GM03348 (cell line): ENCODE measurements at places on chromosomes 2 and 18.

GRCh38 chr18:70207181-70207580 is 1.7 kb upstream of the RTTN start:
- DNase-seq: no peak

- no peak for DNase-seq
Observed at GRCh38 chr2:25576596-25576995, 96.8 kb downstream of the DTNB start.

GRCh38 chr2:11559786-11560155 is 25.9 kb downstream of the GREB1 start:
- no peak for DNase-seq

GRCh38 chr18:24846138-24846537 is 385.7 kb downstream of the HRH4 start:
- DNase-seq: no peak

DNA sequence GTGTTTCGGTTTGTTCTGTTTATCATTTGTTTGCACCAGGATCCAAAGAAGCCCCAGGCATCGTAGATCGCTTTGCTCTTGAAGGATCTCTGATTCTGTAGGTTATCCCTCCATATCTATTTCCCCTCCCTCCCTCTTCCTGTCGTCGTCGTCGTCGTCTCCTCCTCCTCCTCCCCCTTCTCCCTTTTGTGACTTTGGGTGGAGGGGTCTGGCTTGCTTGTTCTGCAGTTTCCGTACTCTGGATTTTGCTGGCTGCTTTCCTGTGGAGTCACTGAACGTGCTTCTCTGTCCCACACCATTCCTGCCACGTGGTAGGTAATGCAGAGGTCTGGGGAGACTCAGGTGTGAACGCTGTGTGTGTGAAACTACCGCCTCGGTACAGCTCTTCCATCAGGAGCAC is 225.0 kb downstream of the LDLRAD4 start:
- DNase-seq: no peak

- DNase-seq: peak; percentile 86
Observed at GRCh38 chr2:109171444-109172334, 42.7 kb downstream of the SH3RF3 start.

GRCh38 chr2:184371641-184372040 is 226.7 kb upstream of the ZNF804A start:
- no peak for DNase-seq

GRCh38 chr2:129748250-129748649 is 231.2 kb upstream of the RAB6C start:
- no peak for DNase-seq

DNA sequence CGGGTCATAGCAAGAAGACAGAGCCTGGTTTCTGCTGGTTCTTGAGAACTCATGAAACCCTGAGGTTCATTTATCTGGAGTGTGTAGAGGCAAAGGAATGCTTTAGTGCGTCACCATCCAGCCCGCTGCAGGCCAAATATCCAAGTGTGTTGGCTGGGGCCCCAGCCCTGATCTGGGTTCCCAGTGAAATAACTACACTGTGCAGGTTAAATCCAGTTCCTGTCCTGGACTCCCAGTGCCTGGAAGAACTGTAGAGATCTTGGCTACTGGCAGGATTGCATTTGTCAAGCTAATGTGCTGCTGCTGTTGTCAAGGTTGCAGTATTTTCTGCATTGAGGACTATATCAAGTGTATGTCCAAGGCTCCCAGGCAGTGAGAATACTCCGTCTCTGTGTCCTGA is 89.9 kb downstream of the MAPK4 start:
- no peak for DNase-seq

DNA sequence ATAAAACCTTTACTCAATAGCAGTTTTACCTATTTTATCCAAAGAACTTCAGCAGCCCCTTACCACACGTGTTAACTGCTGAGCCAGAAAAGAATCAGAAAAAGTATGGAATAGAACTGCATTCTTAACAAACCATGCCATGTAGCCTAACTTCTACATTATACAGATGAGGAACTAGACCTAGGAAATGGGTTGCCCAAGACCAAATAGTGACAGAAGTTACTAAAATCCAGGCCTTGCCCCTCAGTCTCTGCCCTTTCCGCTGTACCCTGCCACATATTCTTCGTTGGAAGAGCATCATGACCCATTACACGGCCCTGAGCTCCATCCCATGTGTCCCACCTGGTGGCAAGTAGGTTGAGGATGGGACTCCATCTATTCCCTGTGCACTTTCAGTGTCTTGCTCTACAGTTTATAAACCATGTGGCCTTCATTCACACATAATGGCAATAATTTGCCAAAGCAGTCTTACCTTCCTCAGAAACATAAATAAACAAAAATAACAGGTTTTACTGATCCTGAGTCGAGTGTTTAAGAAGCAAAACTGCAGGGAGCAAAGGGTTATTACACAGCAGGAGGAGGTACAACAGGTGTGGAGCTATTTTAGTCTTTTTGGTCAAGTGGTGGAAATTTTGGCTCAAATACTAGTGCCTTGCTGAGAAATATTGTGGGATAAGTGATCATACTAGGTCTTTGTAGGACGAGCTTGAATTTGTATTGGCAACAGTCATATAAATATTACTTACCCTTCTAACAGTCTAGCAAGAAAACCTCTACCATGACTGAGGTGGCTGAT is 46.5 kb downstream of the HNRNPLL start:
- no peak for DNase-seq

DNA sequence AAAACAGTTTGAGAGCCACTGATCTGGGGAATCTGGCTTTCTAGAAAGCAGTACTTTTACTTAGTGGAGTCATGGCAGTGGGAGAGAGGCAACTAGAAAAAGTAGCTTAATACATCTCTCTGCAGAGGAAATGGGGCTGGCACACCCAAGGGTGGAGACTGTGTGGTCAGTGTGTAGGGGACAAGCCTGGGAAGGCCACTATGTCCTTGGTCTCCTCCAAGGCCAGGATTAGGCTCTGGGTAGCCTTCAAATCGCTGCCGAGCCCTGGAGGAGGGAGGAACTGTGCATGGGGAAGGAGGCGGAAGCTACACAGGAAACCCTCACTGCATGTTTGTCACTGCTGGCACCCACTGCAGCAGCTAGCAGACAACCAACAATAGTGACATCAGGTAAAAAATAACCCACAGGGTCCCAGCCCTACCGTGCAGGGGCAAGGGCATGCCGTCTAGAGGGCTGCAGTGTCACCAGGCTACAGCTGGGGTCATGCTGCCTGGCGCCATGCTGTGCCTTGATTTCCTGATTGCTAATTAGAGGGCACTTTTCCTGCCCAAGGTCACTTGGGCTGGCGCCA is 34.8 kb downstream of the LBH start:
- DNase-seq: no peak

DNA sequence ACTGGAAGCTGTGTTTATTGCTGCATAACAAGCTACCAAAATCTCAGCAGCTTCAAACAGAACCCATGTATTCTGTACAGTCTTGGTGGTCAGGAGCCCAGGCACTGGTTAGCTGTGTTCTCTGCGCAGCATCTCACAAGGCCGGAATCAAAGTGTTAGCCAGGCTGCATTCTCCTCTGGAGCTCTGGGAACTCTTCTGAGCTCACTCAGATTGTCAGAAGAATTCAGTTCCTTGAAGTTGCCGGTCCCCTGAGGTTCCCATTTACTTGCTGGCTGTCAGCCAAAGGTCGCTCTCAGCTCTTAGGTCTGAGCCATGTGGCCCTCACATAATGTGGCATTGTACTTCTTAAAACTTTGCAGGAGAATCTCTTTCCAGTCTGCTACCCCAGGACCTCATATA is 123.6 kb upstream of the SMIM21 start:
- DNase-seq: no peak

DNA sequence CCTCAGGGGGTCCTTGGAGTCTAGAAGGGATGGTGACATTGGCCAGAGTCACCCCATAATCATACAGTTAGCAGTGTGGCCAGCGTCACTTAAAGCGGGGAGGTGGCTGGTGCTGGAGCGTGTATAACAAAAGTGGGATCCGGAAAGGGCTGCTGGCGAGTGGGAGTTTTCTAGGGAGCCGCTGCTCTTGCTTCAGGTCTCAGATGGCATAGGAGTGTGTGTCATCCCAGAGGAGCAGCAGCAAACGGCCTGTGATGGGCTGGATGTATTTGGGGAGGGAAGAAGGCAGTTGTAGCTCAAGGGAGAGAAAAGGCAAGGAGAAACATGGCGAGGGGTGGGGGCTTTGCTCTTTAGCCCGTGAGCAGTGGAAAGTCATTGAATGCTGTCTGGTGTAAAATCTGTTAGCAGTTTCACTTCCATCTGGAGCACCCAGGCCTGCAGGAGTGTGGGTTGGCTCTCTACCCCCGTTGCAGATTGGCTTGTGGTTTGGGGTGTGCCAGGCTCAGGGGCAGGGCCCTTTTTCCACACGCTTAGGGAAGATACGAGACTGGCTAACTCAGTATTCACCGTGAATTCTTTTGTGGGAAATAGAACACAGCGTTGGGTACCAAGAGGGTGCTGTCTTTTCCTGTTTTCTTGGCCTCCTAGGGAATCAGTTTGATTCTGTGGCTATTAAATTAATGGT is 120.5 kb downstream of the AGAP1 start:
- DNase-seq: peak; percentile 71

DNA sequence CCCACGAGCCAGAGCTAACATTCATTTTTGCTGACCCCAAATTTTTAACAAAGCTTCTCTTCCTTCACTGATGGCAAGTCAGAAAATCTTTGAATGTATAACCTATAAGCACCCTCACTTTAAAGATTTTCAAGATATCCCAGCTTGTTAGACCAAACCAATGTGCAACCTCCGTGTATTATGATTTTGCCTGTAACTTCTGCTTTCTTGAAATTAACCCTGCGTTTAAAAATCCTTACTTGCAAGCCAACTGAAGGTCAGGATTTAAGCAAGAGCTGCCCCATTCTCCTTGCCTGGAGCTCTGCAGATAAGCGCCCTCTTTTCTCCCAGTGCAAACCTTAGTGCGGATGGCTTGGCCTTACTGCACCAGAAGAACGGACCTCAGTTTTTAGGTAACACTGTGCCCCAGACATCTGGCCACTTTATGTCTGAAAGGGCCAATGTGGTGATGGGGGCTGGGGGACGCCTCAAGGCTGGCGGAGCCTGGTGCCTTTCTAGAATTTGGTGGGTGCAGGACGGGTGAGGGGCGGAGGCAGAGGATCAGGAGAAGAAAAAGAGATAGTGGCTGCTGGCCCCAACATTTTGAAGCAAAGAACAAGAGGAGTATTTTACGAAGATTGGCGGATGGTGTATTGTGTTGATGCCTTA is 805 bp upstream of the TNFRSF11A start:
- no peak for DNase-seq

- DNase-seq: no peak
Observed at GRCh38 chr2:112166806-112167499, 28.8 kb downstream of the FBLN7 start.

DNA sequence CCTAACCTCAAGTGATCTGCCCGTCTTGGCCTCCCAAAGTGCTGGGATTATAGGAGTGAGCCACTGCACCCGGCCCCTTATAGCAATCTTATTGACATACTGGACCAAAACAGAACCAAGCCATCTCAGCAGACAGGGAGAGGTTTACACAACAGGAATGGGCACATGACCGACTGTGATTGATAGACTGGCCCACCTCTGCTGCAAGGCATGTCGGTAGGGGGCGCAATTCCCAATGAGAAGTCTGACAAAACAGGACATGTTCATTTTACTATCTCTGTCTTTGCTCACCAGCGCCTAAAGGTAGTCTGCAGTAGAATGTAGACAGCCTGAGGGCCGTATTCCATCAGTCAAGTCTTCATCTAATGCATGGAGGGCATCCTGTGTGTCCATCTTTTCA is 2.0 kb downstream of the LYPD6B start:
- DNase-seq: no peak

DNA sequence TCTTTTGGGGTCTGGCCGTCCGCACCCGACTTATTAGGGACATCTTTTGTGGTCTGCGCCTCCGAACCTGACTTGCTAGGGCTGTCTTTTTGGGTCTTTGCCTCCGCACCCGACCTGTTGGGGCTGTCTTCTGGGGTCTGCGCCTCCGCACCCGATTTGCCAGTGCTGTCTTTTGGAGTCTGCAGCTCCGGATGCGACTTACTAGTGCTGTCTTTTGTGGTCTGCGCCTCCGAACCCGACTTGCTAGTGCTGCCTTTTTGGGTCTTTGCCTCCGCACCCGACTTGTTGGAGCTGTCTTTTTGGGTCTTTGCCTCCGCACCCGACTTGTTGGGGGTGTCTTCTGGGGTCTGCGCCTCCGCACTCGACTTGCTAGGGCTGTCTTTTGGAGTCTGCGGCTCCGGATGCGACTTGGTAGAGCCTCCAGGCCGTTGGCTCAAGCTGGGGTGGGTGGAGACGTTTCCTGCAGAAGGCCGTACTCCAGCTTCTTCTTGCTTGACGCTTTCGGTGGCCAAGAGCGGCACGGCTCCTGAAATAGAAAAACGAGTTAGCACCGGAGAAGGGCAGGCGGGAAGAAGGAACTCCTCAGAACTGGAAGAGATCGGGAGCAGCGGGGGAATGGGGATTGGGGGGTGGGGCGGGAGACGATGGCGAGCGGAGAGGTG is 498 bp downstream of the TGOLN2 start:
- DNase-seq: peak; percentile 71

- DNase-seq: no peak
Observed at GRCh38 chr2:85545780-85546240, 6.8 kb downstream of the MAT2A start.

- DNase-seq: no peak
Observed at GRCh38 chr2:25448808-25449207, 107.1 kb upstream of the DNMT3A start.
